ENCODE measurements at places on chromosomes 6 and 20. TPM values are rescaled to one million over a fixed set of nuclear protein-coding genes. Genes with fewer than 3 reads are reported as not detected.

The OLIG3 gene
- total RNA-seq: not detected

The EPPIN gene
- not detected for total RNA-seq

The GSTA3 gene
- not detected for total RNA-seq

The SRC gene
- total RNA-seq: 126 TPM

The BMP7 gene
- 35.4 TPM for total RNA-seq

The TAGAP gene
- total RNA-seq: not detected

The TMEM244 gene
- total RNA-seq: not detected

GRCh38 chr6:52642368-52642767, 28.5 kb upstream of the TMEM14A start:
- H3K4me1 ChIP-seq: peaks cover 21% of the 10 kb centered on the region
- H3K27me3 ChIP-seq: peaks cover 9% of the 10 kb centered on the region
- no peaks in the 10 kb centered on the region for H3K36me3 ChIP-seq
- no peak for DNase-seq
- H3K27ac ChIP-seq: no peak overlapping the region

DNA sequence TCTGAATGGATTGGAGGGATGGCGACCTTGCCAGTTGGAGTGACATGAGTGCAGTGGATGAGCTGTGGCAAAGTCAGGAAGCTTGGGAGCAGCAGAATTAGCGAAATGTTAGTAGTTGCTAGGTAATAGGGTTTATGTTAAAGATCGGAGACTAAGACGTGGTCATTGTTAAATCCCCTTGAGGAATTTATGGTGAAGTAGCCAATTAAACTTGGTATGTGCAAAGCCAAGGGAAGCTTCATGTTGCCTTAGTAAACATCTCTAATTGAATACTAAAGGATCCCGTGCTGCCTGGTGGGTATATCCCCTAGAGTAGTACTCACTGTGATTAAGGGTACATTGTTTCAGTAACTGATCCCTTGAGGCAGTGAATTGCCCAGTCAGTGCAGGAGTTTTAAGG, 106.0 kb downstream of the PRIM2 start:
- no peak overlapping the region for H3K27ac ChIP-seq
- H3K4me3 ChIP-seq: no peak overlapping the region
- no peak for DNase-seq
- H3K27me3 ChIP-seq: no peaks in the 10 kb centered on the region
- peaks cover 21% of the 10 kb centered on the region for H3K4me1 ChIP-seq

- no peak overlapping the region for H3K4me3 ChIP-seq
- no peak overlapping the region for H3K27ac ChIP-seq
- DNase-seq: no peak
- no peaks in the 10 kb centered on the region for H3K36me3 ChIP-seq
Observed at GRCh38 chr20:63540417-63541186, 3.4 kb upstream of the PTK6 start.

DNA sequence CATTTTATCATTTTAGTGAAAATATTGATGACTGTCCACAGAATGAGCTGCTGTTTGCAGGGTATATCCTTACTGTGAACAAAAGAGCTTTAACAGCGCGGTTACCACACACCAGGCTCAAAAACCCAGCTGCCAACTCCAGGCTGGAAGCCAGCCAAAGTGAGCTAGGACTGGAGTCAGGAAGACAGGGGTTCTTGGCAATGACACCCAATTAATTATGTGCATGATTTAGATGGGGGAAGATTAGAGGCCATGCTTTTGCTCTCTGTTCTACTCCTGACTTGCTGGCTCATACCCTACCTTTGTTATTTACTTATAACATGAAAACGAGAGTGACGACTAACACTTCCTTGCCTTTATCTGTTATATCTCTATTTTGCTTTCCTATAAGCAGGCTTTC, 128.9 kb upstream of the SHLD1 start:
- H3K4me1 ChIP-seq: no peaks in the 10 kb centered on the region
- no peak overlapping the region for H3K27ac ChIP-seq
- no peaks in the 10 kb centered on the region for H3K27me3 ChIP-seq
- DNase-seq: no peak
- no peak overlapping the region for H3K4me3 ChIP-seq
- H3K36me3 ChIP-seq: no peaks in the 10 kb centered on the region

- no peak overlapping the region for H3K27ac ChIP-seq
- no peaks in the 10 kb centered on the region for H3K27me3 ChIP-seq
- H3K4me1 ChIP-seq: peaks cover 22% of the 10 kb centered on the region
- DNase-seq: peak; percentile 51
- H3K36me3 ChIP-seq: peaks cover 1% of the 10 kb centered on the region
Observed at GRCh38 chr20:62368976-62369814, 2.1 kb upstream of the LAMA5 start.

DNA sequence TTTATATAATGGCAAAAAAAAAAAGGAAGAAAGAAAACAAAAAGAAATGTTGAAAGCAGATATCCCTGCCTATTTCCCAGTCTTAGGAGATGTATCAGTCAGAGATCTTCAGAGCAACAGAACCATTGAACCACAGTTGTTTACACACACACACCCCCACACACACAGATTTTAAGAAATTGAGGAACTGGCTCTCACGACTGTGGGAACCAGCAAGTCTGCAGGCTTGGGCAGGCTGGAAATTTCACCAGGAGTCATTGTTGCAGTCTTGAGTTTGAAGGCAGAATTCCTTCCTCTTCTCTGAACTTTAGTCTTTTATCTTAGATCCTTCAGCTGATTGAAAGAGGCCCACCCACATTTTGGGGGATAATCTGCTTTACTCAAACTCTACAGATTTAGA, 380.9 kb downstream of the CDKAL1 start:
- no peak overlapping the region for H3K4me3 ChIP-seq
- H3K36me3 ChIP-seq: peaks cover 15% of the 10 kb centered on the region
- no peak overlapping the region for H3K27ac ChIP-seq
- no peaks in the 10 kb centered on the region for H3K27me3 ChIP-seq
- no peaks in the 10 kb centered on the region for H3K4me1 ChIP-seq
- DNase-seq: no peak

DNA sequence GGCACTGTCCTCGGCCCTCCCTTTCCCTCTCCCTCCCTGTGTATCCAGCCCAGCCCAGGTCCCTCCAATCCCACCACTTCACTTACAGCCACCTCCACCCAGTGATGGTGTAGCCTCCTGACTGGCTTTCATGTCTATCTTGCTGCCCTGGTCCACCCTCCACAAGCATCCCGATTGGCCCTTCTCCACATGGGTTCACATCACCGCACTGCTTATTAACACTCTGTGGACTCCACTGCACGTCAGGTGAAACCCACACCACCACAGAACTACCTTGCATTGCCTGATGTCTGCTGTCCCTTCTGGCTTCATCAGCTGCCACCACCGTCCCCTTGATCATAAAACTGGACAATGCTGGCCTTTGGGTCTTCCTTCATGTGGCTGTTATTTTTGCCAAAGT, 220.4 kb upstream of the ARID1B start:
- peaks cover 13% of the 10 kb centered on the region for H3K4me1 ChIP-seq
- H3K36me3 ChIP-seq: no peaks in the 10 kb centered on the region
- H3K27ac ChIP-seq: peak overlapping the region; percentile 85

GRCh38 chr6:145475794-145476396, 259.4 kb downstream of the EPM2A start:
- no peaks in the 10 kb centered on the region for H3K4me1 ChIP-seq
- peaks cover 10% of the 10 kb centered on the region for H3K36me3 ChIP-seq
- H3K4me3 ChIP-seq: no peak overlapping the region
- H3K27ac ChIP-seq: no peak overlapping the region

DNA sequence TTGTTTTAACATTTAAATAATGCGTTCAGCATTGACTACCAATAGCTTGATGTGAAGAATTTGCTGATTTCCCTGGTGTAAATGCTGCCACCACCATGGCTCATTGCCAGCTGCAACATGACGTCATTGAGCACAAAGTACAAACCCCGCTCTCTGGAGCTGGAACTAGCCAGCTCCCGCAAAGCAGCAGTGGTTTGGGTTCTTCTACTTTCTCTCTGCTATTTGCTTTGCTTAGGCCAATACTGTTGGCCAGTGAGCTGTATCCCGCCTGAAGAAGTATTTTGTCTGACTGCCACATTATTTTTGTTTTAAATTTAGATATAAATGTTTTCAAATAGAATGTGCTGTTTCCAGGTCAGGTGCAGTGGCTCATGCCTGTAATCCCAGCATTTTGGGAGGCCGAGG, 47.4 kb upstream of the KIF13A start:
- no peak for DNase-seq
- no peaks in the 10 kb centered on the region for H3K36me3 ChIP-seq

- no peak overlapping the region for H3K4me3 ChIP-seq
- H3K36me3 ChIP-seq: no peaks in the 10 kb centered on the region
- peaks cover 13% of the 10 kb centered on the region for H3K4me1 ChIP-seq
- H3K27ac ChIP-seq: no peak overlapping the region
Observed at GRCh38 chr20:14951707-14952418, 614.5 kb upstream of the FLRT3 start.

GRCh38 chr6:99603421-99604165, 3.0 kb upstream of the PRDM13 start:
- DNase-seq: no peak
- peak overlapping the region; percentile 33 for H3K4me3 ChIP-seq
- peaks cover 5% of the 10 kb centered on the region for H3K4me1 ChIP-seq
- H3K27me3 ChIP-seq: peaks cover 96% of the 10 kb centered on the region

DNA sequence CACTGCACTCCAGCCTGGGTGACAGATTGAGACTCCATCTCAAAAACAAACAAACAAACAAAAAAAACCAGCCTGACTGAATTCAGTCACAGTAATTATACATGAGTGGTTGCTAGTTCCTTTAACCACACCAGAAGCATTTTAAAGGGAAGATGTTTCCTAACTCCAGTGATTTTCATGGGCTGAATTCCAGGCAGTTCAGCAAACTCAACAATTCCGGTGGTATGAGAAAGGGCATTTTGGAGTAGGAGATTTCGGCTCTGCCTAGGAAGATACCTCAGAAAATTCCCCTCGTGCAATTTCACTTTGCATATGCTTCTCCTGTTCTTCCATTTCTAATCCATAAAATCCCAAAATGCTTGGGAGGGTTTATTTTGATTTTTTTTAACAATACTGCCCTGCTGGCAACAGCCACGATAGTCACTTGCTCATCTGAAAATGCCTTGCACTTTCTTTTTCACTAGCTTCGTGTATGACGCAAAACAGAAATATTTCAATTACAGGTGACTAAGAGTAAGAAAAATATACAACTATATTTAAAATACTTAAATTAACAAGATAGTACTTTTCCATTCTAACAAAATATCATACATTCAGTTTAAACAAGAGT, 48.3 kb upstream of the IPCEF1 start:
- no peaks in the 10 kb centered on the region for H3K27me3 ChIP-seq
- no peaks in the 10 kb centered on the region for H3K4me1 ChIP-seq
- no peak overlapping the region for H3K27ac ChIP-seq
- DNase-seq: no peak
- H3K36me3 ChIP-seq: peaks cover 30% of the 10 kb centered on the region

- no peak overlapping the region for H3K4me3 ChIP-seq
- no peak for DNase-seq
- H3K27ac ChIP-seq: no peak overlapping the region
- no peaks in the 10 kb centered on the region for H3K36me3 ChIP-seq
- H3K4me1 ChIP-seq: no peaks in the 10 kb centered on the region
Observed at GRCh38 chr6:166852451-166852975, 103.8 kb downstream of the RNASET2 start.

GRCh38 chr6:24125980-24126379, at the start of gene NRSN1:
Gene NRSN1 (plus strand): TSS chr6:24126215. CDS start chr6:24134328, 8,113 bp downstream.
- peak; percentile 37 for DNase-seq
- peaks cover 31% of the 10 kb centered on the region for H3K27me3 ChIP-seq
- peak within 1 kb of the TSS; percentile 61 for H3K4me3 ChIP-seq
- H3K36me3 ChIP-seq: no peaks in the 10 kb centered on the region

DNA sequence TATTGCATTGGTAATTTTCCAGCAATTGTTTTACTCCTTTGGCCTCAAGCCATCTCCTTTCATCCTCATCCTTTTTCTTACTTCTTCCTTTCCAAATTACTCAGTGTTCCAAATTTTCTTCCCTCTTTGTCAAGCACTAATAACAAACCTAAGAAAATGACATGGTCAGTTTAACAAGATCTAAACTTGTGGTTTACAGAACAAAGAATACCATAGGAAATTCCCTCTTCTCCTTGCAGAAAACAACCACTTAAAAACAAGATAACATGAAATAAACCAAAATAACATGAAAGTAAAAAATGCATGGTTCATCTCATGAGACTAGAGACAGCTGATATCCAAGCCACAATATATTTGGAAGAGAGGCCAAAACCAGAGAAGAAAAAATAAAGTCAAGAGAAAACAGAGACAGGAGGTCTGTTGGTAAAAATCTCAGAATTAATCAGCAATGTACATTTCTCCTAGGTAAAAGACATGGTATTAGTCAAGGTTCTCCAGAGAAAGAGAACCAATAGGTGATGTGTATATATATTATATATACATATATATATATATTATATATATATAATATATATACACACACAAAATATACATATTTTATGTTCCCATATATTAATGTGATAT, 51.0 kb upstream of the SENP6 start:
- no peak overlapping the region for H3K4me3 ChIP-seq
- H3K4me1 ChIP-seq: no peaks in the 10 kb centered on the region
- no peaks in the 10 kb centered on the region for H3K27me3 ChIP-seq
- no peaks in the 10 kb centered on the region for H3K36me3 ChIP-seq

GRCh38 chr6:106745197-106745770, 115.9 kb downstream of the QRSL1 start:
- no peaks in the 10 kb centered on the region for H3K27me3 ChIP-seq
- peaks cover 2% of the 10 kb centered on the region for H3K36me3 ChIP-seq
- H3K27ac ChIP-seq: no peak overlapping the region
- H3K4me1 ChIP-seq: peaks cover 31% of the 10 kb centered on the region

All from progenitor cell of endocrine pancreas (in vitro differentiated cells).